ENCODE measurements at places on chromosomes 5 and 9.

DNA sequence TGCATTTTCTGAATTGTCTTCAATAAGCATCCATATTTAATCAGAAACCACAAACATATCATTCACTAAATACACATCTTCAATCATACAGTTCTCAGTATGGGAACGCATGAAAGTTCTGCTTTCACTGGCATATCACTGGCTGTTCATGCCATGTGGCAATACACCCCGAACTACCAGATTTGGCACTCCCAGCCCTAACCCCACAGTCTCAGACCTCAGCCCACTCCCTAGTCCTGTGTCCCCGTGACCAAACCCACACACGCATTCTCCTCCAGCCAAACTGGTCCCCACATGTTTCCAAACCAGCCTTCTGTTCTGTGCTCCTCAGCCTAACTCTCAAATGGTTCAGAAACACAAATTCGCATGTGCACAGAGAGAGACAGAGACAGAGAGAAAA, 20.6 kb downstream of the KCNMB1 start:
- no peak for DNase-seq

DNA sequence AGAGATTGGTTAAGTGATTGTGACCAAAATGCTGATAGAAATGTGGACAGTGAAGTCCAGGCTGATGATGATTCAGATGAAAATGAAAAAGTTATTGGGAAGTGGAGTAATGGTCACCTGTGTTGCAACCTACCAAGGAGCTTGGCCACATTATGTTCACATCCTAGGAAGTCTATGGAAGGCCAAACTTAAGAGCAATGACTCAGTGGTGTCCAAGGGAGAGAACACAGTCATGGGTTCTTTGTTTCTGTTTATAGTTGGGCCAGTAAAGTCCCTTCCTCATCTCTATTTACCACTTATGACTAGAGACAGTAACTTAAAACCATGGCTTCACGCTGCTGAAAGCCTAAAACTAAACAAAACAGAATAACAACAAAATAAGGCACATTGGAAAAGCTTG, 555.3 kb upstream of the DAB2 start:
- DNase-seq, result no peak

DNA sequence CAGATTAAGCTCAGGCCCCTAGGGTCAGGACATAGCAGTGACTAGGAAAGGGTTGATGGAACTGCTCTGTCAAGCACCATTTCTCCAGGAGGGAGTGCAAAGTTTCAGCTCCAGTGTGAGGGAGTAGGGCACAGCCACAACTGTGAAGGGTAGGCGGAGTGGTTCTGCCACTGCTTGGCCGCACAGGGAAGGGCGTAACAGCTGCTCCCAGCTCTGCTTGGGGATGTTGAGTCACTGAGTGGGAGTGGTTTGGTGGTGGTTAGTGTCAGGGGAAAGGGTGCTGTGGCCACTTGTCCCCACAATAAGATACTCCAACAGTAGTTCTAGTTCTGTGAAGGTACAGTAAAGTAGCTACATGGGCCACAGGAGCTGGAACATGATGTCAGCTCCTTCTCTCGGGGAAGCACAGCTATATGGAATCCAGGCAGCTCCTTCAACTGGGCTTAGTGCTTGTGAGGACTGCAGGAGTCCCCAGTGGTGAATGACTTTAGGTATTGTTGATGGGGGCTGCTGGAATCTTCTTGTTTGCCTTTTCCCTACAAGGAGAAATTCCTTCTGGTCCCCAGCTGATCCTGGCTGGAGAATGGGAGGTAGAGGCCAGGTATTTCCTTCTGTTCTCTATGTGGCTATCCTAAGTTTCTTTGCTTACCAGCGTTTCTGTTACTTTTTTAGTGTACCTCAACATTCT, 314.5 kb downstream of the SPATA31D1 start:
- no peak for DNase-seq

- no peak for DNase-seq
These were observed 4.9 kb downstream of the TSPAN17 start for GRCh38 chr5:176652136-176652535.

DNA sequence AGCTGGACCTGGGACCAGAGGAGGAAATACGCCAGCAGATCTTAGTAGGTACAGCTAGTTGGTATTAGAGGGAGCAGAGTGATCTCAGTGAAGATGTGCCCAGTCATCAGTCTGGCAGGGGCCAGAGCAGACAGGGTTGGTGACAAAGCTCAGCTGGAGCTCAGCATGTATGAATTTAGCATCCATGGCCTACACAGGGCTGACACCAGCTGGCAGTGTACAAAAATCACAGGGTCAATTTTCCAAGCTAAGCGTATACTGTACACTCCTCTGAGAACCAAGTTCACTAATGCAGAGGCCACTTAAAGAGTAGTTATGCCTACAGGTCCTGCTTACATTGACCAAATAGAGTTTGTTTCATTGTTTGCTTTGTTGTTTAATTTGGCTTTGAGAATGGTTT, 146.6 kb downstream of the SLC24A2 start:
- no peak for DNase-seq

GRCh38 chr5:74141053-74141452, 499.5 kb downstream of the ENC1 start:
- DNase-seq, result no peak

DNA sequence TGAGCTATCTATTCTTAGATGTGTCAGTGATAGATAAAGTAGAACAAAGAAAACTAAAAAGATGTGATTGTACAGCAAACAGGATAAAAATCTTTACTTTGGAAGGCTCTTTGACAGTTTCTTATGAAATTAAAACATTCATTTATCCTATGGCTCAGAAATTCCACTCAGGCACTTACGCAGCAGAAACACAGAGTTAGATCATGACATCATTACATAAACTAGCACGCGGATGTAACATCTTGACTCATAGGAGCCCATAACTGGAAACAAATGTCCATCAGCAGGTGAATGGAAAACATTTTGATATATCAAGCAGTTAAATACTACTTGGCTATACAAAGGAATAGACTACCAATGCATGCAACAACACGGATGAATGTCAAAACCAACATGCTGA, 45.3 kb downstream of the ICE1 start:
- DNase-seq, result no peak

DNA sequence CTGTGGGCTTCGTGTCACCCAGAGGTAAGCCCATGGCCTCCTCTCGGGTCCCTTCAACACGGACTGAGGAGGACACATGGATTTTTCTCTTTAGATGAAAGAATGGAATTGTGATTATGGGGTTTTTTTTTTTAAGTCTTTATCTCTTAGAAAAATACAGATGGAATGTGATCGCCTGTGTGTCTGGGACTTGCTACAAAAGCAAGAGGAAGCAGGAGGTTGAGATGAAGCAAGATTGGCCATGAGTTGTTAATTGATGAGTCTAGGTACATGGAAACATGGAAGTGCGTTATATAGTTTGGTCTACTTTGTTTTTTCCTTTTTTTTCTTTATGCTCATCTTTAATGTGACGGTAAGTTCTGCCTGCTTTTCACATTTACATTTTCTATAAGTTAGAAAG, 14.6 kb downstream of the USP20 start:
- no peak for DNase-seq

- DNase-seq, result no peak
These were observed 128.7 kb downstream of the ATG10 start for GRCh38 chr5:82100303-82101077.

DNA sequence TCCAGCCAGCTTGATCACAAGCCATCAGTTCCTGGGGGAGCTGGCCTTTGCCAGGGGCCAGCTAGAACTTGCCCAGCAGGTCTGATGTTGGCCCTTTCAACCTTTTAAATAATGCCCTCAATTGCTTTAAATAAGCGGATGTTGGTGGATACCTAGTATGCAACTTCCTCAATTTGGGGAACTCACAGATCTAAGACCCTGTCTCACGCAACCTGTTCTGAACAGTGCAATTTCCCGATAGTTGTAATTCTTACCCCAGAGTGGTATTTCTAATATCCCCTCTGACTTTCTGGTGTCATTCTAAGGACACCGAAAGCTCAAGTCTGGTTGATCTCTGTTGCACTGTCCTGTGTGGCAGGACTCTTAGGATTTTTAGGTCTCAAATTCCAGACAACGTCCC, 23.1 kb downstream of the GALNT12 start:
- DNase-seq, result no peak

DNA sequence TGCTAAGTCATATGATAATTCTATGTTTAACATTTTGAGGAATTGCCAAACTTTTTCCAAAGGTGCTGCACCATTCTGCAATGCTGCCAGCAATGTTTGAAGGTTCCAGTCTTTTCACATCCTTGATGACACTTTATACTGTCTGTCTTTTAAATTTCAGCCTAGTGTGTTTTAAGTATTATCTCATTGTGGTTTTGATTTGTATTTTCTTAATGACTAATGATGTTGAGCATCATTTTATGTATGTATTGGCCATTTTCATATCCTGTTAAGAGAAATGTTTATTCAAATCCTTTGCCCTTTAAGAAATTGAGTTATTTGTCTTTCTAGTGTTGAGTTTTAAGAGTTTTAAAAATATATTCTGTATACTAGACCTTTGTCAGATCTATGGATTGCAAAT, 5.0 kb upstream of the TEX48 start:
- no peak for DNase-seq

DNA sequence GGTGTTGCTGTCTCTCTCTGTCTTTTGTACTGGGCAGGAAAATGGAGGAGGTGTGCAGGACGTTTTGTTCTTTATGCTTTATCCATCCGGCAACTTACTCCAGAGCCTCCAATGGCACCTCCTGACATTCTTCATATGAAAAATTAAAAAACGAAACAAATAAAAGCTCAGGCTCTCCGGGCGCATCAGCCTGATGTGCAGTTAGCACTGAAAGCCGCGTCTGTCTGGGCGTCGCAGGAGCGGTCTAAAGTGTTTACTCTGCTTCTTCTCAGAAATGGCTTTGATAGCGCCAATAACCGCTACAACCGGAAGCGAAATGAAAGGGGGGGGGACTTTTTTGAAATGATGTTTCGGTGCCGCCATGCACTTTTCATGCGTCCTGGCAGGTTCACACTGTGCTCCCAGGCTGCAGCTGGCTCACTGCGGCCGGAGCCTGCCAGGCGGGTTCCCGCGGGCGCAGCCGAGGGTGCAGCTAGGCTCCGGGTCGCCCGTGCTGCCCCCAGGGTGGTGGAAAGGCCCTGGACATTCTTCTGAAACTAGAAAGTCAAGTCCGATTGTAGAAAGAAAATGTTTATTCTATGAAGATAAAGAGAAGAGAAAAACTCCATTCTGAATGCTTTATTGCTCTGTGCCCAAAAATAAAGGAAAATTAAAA, 407.7 kb upstream of the IRX1 start:
- DNase-seq, result no peak

GRCh38 chr5:107466233-107466769, 204.4 kb downstream of the EFNA5 start:
- DNase-seq, result no peak

DNA sequence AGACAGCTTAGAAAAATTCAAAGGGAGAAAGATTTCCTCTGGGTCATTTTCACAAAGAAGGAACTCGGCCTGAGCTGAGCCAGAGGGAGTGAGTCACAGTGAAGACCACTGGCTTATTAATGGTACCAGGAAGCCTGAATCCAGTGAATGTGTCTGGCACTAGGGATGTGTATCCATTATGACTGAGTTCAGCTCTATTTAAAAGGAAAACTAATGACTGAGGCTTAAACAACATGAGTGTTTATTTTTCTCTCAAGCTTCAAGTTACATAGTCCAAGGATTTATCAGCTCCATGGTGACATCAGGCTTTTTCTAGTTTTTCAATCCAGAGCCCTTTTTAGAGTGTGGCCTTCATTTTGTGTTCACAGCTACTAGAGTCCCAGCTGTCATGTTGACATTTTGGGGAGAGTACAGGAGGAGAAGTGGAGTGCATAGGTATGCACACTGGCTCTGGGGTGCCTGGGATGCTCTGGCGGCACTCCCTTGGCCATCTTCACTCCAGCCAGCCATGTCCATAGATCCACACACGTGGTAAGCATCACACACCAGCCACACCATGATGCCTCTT, 159.5 kb upstream of the ERCC6L2 start:
- no peak for DNase-seq

DNA sequence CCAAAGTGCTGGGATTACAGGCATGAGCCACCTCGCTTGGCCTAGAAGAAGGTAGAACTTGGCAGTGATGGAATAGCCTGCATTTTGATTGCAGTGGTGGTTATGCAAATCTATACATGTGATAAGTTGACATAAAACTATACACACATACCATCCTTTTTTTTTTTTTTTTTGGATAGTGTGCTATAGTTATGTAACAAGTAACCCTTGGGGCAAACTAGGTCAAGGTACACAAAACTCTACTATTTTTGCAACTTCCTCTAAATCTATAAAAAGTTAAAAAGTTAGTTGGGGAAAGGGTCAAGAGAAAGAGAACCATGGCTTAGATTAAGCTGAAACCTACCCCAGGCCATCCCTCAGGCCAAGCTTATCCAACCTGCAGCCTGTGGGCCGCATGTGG, 11.1 kb downstream of the TRIM14 start:
- DNase-seq, result no peak

DNA sequence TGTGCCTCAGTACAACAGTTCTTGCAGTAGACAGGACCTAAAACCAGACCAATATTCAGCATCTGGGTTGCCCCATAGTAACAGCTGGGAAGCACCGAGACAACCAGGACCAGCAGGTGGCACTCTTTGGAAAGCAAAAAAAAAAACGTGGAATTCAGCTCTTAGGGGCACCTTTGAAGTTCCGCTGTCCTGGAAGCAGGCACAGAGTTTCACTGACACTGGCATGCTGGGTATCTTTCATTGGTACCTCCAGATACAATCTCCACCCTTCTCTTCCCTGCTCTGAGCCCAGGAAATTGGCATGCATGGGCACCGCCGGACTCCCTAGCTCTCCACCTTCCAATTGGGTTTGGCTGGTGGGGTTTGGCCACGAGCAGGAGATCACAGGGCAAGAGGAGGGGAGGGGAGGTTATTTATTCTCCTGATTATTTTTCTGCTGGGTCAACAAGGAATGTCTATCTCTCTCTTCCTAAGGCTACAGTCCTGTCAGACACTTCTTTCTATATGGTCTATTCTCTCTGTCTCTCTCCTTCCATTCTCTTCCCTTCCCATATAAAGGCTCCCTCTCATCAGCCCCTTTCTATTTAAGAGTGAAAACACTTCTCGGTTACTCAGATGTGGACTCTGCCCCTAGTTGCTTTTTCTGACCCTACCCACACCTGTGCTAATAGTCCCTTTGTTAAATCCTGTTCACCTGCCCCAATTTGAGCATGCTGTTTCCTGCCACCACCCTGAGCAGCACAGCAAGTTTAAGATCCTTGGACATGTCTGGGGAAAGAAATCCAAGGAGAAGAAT, 1.9 kb upstream of the IDNK start:
- peak; percentile 24 for DNase-seq

GRCh38 chr9:125527471-125528002, 179.5 kb downstream of the MAPKAP1 start:
- DNase-seq, result no peak

GRCh38 chr9:81573415-81574321, 115.7 kb downstream of the TLE1 start:
- no peak for DNase-seq

All from stimulated activated CD4-positive, alpha-beta T cell treated with anti-CD3 and anti-CD28 coated beads, Interleukin-1b, Interleukin-23, amount 100 ng/mL, for 1 hour (primary cell).